ENCODE measurements at places on chromosomes 4 and X.

GRCh38 chr4:129264008-129264657 is 168.2 kb downstream of the C4orf33 start:
- DNase-seq = no peak

GRCh38 chr4:182885738-182886077 is 31.5 kb downstream of the DCTD start:
- DNase-seq = peak; percentile 28

- no peak for DNase-seq
Measured at GRCh38 chr4:164874789-164875188, 2.2 kb upstream of the APELA start.

- DNase-seq = no peak
Measured at GRCh38 chr4:107691378-107691777, 28.7 kb downstream of the PAPSS1 start.

GRCh38 chr4:74033739-74034138 is 4.8 kb downstream of the CXCL3 start:
- no peak for DNase-seq
